ENCODE measurements at places on chromosomes 12 and 14.

DNA sequence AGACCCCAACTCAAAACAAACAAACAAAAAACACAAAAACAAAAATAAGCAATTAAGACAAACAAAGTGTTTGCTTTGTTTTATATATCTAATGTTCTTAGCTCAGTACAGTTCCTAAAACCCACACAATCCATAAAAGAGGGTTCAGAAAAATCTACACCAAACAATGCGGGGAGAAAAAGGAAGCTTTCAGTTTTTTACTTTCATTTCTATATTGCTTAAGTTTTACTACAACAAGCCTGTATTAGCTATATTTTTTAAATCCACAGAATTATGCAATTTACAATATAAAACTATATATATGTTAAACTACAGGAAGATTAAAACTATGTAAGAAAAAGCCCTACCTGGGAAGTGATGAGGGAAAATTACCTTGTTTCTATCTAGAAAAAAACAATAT, 41.4 kb downstream of the CLIP1 start:
- DNase-seq, result no peak

DNA sequence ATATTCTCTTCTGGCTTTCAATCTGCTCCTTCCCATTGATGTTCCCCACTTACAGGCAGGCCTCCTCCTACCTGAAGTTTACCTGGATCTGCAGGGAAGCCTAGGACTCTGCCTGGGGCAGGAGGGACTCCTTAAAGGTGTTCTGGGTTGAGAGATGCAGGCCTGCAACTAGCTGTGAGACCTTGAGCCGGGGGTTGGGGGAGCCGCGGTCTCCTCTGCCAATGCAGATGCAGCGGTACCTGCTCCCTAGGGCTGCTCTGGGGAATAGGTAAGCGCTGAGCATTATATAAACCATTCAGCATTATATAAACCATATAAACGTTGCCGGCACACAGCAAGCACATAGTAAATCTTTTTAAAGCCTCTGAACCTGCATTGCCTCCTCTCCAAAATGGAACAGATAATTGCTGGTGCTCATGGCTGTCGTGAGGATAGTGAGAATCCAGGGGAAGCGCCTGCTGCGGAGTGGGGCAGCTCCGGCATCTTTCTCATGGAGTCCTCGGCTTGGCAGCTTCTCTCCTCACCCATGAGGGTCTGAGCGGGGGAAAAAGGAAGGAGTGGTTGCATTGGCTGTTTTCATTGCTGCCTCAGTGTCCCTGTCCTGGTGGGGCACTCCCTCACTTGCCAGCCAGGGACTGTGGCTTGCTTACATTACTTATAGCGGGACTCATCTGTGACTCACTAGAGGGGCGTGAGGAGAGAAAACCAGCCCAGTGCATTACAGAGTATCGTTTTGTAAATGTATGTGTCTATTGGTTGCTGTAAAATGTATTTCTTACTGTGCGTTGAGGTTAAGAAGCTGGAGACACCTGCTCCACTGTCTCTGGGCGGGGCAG, 12.5 kb upstream of the KRT80 start:
- DNase-seq, result no peak

- no peak for DNase-seq
Observed at GRCh38 chr12:130632642-130633041, 83.5 kb downstream of the RIMBP2 start.

GRCh38 chr12:76109879-76110278, 25.4 kb upstream of the NAP1L1 start:
- DNase-seq, result no peak

GRCh38 chr12:48969833-48970701, 1.5 kb downstream of the WNT10B start:
- no peak for DNase-seq

DNA sequence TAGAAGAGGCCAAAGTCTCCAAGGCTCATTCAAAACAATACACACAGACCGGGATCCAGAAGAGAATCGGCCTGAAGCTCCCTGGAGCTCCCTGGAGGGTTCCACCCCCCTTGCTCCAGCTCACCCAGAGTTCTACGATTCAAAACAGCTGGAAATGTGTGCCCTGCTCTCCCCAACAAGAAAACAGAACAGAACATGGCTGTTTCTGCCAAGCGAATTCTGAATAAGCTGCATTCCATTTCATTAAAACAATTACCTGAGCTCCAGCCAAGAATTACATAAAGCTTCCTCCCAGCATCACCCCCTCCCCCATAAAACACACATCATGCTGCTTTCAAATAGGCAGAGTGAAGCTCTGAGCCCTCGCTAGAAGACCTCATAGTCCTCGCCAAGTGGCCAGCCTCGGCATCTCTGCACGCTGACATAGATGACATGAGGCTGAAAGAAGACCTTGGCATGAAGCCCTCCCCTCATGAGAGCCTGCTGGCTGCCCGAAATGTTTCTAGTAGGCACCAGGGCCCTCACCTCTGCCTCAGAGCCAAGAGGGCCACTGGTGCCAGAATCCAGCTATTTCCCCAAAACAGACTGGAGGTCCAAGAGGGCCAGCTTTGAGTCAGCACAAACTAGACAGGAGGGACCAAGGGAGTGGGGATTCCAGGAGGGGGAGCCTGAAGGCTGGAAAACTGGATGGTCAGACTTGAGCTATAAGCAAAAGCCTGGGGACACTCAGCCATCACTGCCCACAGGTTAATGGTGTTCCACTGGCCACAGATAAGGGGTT, 8.3 kb downstream of the PXN start:
- DNase-seq, result no peak

GRCh38 chr14:86799244-86799647, 1193.7 kb downstream of the GALC start:
- DNase-seq, result no peak

- no peak for DNase-seq
Observed at GRCh38 chr12:107014055-107014454, 27.1 kb upstream of the MTERF2 start.

GRCh38 chr14:103192246-103192840, 69.1 kb downstream of the TNFAIP2 start:
- no peak for DNase-seq

- no peak for DNase-seq
Observed at GRCh38 chr12:75747572-75748021, 236.2 kb upstream of the KRR1 start.

GRCh38 chr12:67855103-67855502, 134.1 kb upstream of the IFNG-AS1 start:
- DNase-seq, result no peak

DNA sequence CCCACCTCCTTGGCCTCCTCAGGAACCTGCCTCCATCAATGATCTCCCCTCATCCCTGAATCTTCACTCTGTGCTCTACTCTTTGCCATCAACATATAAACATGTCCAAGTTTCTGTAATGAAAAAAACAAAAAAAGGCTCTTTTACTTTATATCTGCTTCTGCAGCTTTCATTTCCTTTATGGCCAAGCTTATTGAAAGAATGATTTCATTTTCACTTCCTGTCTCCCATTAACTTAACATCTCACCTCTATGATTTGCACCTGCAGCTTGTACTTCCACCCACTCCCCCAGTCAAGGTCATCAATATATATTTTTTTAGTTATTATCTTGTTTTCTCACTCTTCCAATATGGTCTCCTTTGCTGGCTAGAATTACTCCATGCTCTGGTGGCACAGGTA, 15.6 kb upstream of the RNU6-7 start:
- no peak for DNase-seq

DNA sequence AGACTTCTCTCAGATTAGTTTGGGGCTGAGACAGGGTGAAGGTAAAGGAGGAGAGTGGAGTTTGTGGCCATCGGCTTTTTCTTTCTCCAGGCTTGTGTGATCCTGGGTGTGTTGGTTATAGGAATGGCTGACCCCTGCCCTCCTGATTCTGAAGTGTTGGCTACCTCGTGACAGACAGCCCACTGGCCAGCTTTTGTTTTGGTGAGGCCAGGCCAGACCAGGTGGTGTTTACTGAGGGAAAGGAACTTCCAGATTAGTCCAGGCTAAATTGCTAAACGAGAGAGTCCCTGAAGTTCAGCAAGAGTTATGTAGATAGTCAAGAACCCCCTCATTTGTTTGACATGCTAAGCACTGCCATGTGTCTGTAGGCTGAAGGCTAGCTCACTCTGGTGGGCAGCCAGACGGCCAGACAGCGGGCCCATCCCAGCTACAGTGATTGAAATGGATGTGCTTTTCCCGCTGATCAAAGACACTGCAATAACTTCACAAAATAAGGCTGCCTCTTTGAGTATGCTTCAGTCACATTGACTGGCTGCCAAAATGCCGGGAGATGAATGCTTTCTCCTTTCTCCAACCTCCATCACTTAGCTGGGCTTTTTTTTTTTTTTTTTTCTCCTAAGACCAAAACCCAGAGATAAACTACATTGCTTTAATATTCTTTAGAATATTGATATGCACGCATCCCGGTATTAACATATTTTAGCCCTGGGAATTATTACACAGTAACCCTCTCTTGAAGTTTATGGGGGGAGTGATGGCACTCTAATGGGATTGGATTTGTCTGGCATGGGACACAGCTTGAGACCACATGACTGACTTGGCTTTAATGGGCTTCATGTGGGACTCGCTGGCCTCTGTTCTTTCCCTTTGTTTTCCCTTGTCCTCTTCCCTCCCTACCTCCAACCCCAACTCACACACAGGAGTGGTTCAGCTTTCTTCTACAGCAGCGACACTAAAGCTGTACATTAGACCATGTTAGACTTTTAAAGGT, 76.9 kb downstream of the SMOC1 start:
- DNase-seq, result no peak

DNA sequence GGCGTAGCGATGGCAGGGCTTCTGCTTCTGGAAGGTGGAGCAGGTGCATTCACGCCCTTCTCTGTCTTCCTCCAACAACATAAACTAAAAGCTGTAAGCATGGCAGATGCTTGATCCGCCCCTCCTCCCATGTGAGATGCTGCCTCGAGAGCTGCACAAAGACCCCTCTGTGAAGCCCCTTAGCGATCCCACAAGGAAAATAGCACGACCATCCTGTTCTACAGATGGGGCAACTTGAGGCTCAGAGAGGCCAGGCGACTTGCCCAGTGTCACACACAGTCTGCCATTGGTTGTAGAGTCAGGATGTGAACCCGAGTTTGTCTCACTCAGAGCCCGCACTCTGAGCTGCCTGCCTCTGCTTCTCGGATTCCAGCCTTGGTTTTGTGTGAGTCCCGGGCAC, 144.4 kb downstream of the SCARB1 start:
- DNase-seq, result no peak

DNA sequence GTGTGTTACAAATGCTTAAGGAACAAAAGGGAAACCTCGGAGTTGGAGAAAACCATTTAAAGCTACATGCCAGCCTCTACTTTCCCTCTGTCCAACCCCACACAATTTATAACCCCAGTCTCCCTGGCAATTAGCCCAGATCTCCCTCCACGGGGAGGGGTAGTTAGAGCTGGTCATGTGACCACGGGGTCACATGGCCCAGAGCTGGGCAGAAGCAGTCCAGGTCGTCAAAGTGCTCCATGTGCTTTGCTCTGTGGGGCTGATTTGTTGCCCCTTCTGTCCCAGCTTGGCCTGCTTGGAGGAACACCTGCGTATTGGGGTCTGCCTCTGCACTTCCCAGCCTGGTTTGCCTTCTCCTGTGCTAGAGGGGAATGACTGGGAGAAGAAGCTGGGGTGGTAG, 219.1 kb downstream of the RBM19 start:
- DNase-seq, result no peak

DNA sequence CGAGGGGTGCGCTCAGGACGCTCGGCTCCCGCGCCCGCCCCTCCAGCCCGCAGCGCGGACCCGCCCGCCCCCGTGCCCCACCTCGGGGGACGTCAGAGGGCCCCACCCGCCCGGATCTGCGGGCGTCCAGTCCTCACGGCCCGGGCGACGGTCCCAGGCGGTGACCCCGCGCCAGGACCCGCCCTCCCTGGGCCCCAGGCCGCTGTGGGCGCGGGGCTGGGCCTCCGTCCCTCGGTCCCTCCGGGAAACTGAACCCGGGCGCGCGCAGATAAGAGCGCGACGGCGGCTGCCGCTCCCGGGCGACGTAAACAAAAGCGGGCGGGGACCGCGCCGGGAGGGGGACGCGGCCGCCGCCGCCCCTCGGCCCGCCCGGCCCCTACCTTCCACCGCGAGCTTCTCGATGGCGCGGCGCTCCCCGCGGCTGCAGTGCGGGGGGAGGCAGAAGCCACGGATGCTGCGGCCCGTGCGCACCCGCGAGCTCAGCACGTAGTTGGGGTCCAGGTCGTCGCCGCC, 1.1 kb downstream of the CKB start:
- no peak for DNase-seq

- DNase-seq, result no peak
Observed at GRCh38 chr12:120357104-120357503, 11.9 kb downstream of the MSI1 start.

DNA sequence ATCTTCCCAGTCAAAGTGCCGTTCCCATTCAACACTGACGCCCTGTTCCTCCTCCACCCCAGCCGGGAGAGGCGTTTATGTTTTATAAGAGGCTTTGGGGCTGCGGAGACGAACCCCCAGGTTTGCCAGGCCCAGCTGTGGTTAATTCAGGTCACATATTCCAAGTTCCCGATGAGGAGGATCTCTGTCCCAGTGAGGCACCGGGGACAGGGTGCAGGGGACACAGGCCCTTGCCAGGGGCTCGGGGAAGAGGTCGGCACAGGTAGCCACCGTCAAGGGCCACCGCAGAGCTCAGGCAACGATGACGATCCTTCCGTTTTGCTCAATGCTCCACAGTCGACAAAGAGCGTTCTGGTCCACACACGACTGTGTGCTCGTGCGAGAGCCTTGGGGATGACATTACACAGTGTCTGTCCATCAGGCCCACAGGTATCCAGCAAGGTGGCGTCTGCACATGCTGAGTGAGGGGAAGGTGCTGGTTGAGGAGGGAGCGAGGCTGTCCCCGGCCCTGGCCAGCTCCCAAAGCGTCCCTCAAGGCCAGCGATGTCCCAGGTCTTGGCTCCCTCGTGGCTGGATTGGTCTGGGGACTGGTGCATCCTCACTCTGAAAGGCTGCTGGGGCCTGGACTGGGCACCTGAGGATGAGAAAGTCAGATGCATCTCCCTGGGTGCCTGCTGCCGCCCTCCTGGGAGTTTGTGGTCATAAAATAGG, 189.2 kb upstream of the C14orf180 start:
- DNase-seq, result no peak

DNA sequence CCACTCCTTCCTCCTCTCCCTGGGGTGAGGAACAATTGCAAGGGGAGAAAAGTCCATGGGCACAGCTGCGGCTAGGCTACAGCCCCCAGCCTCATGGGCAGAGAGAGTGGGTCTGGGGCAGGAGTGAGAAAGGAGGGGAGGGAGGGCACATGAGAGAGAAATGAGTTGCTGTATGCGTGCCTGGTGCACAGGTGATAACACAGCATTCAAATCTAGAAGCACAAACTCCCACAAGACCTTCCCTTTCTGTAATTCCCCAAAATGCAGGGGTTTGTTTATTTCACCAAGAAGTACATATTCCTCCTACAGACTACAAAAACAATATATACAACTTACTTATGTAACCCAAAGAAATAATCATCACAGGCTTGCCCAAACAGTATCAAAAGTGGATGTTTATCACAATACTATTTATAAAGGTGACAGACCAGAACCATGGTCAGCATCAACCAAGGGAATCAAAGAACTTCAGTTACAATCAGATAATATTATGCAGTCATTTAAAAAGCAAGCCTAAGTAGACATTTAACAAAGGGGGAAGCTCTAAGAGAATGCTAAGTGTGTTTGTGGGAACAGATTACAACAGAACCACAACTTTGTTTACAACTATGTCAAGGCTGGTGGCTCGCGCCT, 54.2 kb downstream of the ITPK1 start:
- DNase-seq, result no peak
